ENCODE measurements at places on chromosomes 1 and 21.

- DNase-seq = no peak
Measured at GRCh38 chr1:10506677-10507047, 31.9 kb downstream of the PEX14 start.

- no peak for DNase-seq
Measured at GRCh38 chr1:70672442-70672888, 261.4 kb downstream of the CTH start.

GRCh38 chr1:30905916-30906620, 2.5 kb downstream of the SDC3 start:
- DNase-seq = no peak

DNA sequence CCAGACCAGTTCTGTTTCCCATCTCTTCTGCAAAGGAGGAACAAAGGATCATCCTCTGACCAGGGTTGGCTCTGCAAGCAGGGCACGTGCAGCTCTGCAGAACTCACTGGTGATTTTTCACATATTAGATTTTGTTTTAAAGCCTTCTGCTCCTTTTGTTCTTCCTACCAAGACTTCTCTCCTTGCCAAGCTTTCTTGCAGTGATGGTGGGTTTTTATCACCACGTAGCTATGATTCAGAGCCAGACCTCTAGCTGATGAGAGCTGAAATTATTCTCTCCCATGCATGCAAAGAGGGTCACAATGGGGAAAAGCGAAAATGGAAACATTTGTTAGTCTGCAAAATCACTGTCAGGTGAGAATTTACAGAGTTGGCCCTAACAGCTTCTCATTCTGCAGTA, 225.2 kb downstream of the KCNH1 start:
- DNase-seq = no peak

GRCh38 chr1:99852648-99853047, 2.5 kb downstream of the AGL start:
- no peak for DNase-seq

DNA sequence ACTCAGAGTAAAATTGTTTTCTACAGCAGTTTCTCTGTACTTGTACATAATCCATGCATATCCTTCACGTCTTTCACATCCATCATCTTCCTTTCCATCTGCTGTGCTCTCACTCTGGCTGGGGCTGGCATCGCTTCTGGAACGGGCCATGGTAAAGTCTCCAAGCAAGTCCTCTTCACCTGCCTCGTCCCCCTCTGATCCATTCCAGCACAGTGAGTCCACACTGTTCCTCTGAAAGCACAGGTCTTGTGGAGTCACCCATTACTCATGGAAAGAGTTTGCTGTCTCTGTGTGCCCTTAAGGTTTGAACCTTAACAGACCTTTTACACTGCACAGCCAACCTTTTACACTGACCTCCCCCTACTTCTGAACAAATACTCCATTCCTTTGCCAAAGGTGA, 313.6 kb downstream of the ASTN1 start:
- DNase-seq = no peak

DNA sequence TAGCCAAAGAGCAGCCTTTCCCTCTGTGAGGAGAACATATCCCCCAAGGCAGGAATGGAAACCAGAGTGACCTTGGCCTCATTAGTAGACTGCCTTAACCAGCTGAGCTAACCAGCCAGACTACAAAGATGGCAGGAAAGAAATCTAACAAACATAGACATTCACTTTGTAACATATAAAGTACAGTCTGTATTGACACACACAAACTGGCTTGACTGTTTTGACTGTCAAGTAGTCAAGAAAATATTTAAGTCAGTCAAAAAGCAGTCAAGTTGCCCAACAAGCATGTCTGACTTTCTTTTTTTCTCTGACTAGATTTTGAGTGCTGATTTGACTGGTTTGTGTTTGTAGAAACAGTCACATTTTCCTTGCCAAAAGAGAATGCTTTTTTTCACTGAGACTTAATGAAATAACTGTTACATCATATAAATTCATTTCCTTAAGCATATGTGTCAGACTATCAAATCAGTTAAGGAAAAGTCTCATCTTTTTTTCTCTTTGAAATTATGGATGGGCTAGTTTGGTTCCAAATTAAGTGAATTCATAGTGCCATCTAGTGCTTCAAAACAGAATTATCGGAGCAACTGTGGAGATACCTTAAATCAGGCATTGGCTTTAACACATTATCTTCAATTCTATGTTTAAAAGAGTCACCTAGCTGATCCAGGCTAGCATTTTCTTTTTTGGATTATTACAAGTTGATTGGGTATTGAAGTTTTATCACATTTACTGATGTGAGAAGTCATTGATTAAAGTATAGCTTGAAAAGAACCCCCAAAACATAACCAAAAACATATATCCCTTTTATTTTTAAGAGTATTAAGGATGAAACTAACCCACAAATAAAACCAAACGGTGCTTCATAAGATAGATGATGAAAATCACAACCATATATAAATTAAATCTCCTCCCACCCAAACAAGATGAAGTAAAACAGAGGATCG, 75.0 kb downstream of the ATP6V1G3 start:
- no peak for DNase-seq

- DNase-seq = peak; percentile 25
Measured at GRCh38 chr1:183569141-183569540, 21.1 kb downstream of the NCF2 start.

DNA sequence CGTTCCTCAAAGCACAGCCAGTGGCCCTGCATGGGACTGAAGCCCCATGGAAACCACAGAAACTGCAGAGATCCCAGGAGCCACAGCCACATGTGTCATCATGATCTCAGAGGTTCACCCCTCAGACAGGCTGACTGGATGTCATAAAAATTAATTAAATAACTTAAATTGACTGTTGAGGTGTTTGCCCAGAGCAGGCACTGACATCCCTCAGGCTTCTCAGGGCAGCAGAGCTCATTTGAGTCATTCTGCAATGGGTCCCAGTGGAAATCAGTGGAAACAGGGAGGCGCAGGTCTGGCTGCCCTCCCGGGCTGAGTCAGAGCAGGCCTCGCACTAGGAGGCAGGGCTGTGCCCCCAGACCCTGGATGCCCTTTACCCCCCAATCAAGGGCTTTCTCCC, 135.1 kb downstream of the CDC7 start:
- no peak for DNase-seq

DNA sequence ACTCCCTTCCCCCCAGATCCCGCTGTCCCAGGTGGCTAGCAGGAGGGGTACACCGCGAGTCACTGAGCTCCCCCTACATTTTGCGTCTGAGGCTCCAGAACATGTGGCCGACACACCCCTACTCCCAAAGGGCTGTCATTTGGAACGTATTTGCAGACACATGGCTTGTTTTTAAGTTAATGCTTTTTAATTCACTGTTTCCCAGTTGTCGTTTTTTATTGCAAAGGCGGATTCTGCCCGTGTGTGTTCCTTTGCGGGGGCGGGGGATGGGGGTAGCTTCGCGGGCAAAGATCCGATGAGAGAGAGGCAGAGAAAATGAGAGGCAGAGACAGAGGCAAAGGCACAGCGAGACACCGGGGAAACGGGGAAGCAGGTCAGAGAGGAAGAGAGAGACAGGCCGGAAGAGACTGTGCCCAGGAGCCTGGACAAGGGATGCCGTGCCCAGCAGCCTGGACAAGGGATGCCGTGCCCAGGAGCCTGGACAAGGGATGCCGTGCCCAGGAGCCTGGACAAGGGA, 270.2 kb downstream of the FOXD2 start:
- no peak for DNase-seq

GRCh38 chr1:5959087-5959486, 33.1 kb downstream of the NPHP4 start:
- DNase-seq = no peak

- DNase-seq = no peak
Measured at GRCh38 chr1:120133228-120133927, 42.9 kb downstream of the SEC22B start.

DNA sequence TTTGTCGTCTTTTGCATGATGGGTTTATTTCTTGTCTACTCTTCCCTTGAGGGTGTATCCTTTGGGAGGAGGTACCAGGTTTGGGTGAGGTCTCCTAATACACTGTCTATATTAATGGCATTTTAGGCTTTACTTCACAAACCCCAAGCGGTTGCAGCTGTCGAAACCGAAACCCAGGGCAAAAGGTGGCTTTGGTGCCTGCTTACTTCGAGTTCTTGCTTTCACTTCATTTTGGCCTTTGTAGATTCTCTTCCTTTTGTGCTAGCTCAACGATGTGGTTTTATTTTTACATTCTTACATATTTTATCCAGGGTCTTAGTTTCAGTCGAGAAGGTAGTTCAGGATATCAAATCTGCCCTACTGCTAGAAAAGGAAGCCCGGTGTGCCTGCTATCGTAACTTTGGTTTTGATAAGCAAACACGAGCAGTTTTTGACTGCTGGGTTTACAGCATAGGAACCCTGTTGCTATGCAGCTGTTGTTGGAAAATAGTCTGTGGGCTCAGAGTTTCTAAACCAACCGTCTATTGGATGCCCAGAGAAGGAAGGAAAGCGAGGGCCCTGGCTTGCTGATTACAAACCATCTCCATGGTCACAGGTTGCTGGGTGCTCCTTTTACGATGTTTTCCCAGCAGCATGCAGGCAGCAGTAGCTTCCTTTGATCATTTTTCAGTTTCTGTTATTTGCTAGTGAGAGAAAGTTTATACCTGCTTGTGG, 9.8 kb upstream of the TSPAN2 start:
- peak; percentile 58 for DNase-seq

GRCh38 chr1:10529765-10530164, 55.0 kb downstream of the PEX14 start:
- no peak for DNase-seq
